ENCODE measurements at places on chromosomes 12 and 14. TPM values are rescaled to one million over a fixed set of nuclear protein-coding genes. Genes with fewer than 3 reads are reported as not detected.

DNA sequence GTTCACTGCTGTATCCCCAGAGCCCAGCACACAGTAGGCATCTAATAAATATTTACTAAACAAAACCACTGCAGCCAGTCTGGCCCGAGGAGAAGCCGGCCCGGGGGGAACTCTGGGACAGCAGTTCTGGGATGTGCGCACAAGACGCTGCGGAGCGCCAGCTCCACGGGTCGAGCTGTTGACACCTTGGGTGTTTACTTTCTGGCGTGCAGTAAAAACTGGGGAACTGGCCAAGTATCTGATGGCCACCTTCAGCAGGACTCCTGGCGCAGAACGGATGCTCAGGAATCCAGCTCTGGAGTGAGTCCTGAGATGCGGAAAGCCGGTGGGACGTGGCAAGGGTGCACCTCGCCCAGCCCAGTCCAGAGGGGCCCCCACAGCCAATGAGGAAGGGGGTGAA lies 65.6 kb downstream of the NCOR2 start:
- no peaks in the 10 kb centered on the region for H3K36me3 ChIP-seq
- peak; percentile 77 for DNase-seq
- peaks cover 59% of the 10 kb centered on the region for H3K4me1 ChIP-seq
- no peak overlapping the region for H3K4me3 ChIP-seq

- H3K27me3 ChIP-seq = no peaks in the 10 kb centered on the region
- DNase-seq = no peak
- H3K4me3 ChIP-seq = no peak overlapping the region
- no peak overlapping the region for H3K27ac ChIP-seq
- no peaks in the 10 kb centered on the region for H3K36me3 ChIP-seq
Measured at GRCh38 chr12:65935906-65936901, 111.9 kb downstream of the HMGA2 start.

Gene PIWIL1
- not detected for total RNA-seq

DNA sequence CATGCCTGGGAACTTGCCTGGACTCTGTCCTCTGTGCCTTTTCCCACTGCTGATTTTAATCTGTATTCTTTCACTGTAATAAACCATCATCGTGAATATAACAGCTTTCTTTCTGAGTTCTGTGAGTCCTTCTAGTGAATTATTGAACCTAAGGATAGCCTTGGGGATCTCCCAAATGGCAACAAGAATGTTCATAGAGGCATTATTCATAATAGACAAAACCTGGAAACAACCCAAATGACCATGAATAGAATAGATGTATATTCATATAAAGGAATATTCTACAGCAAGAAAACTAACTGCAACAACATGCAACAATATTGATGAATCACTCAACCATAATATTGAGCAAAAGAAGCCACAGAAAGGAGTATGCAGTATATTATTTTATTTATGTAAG lies 44.7 kb upstream of the CEP83 start:
- H3K4me3 ChIP-seq = no peak overlapping the region
- DNase-seq = no peak
- no peaks in the 10 kb centered on the region for H3K27me3 ChIP-seq

Gene KRT79
- not detected for total RNA-seq

- no peaks in the 10 kb centered on the region for H3K4me1 ChIP-seq
- no peaks in the 10 kb centered on the region for H3K36me3 ChIP-seq
- H3K27ac ChIP-seq = no peak overlapping the region
Measured at GRCh38 chr12:3683670-3684069, 69.2 kb downstream of the CRACR2A start.

DNA sequence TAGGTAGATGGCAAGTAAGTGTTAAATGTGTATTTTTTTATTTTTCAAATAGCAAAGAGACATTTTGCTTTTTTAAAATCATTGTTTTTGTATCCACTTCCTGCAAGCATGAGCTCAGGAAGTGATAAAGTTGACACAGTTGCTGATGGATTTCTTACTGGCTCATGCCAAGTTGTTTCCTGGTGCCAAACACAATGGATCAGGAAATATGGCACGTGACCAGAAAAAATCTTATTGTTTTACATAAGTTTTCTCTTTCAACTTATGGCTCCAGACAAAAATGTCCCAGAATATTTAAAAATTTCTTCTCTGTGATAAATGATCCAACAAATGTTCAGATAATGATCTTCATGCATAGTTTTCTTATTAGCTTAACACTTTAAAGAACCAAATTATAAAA lies 1279.1 kb upstream of the FLRT2 start:
- no peak for DNase-seq
- H3K27me3 ChIP-seq = no peaks in the 10 kb centered on the region
- no peaks in the 10 kb centered on the region for H3K36me3 ChIP-seq
- H3K4me3 ChIP-seq = no peak overlapping the region
- no peak overlapping the region for H3K27ac ChIP-seq
- peaks cover 11% of the 10 kb centered on the region for H3K4me1 ChIP-seq

- H3K4me3 ChIP-seq = no peak overlapping the region
- no peaks in the 10 kb centered on the region for H3K36me3 ChIP-seq
- H3K27ac ChIP-seq = no peak overlapping the region
- no peaks in the 10 kb centered on the region for H3K27me3 ChIP-seq
- H3K4me1 ChIP-seq = no peaks in the 10 kb centered on the region
- no peak for DNase-seq
Measured at GRCh38 chr14:38547961-38548490, 292.1 kb upstream of the CLEC14A start.

Gene BMP4
- total RNA-seq = 10.4 TPM

DNA sequence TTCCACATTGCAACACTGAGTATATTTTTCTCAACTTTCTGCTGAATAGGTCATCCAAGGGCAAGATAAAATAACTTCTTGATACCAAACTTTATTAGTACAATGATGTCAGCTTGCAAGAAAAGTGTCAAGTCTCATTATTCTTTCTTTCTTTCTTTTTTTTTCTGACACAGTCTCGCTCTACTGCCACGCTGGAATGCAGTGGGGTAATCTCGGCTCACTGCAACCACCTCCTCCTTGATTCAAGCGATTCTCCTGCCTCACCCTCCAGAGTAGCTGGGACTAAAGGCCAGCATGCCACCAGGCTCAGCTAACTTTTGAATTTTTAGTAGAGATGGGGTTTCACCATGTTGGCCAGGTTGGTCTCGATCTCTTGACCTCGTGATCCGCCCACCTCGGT lies 523.4 kb downstream of the FSCB start:
- no peak overlapping the region for H3K4me3 ChIP-seq
- H3K36me3 ChIP-seq = no peaks in the 10 kb centered on the region
- no peaks in the 10 kb centered on the region for H3K27me3 ChIP-seq
- no peak overlapping the region for H3K27ac ChIP-seq

Gene COL2A1
- not detected for total RNA-seq

- no peaks in the 10 kb centered on the region for H3K4me1 ChIP-seq
- DNase-seq = no peak
Measured at GRCh38 chr12:119940897-119941296, 48.1 kb upstream of the BICDL1 start.

Gene RNASE7
- total RNA-seq = not detected

- H3K27ac ChIP-seq = no peak overlapping the region
- no peaks in the 10 kb centered on the region for H3K36me3 ChIP-seq
- H3K27me3 ChIP-seq = no peaks in the 10 kb centered on the region
- DNase-seq = no peak
Measured at GRCh38 chr14:93969082-93969828, 7.1 kb downstream of the ASB2 start.

Gene SYCP3
- not detected for total RNA-seq

DNA sequence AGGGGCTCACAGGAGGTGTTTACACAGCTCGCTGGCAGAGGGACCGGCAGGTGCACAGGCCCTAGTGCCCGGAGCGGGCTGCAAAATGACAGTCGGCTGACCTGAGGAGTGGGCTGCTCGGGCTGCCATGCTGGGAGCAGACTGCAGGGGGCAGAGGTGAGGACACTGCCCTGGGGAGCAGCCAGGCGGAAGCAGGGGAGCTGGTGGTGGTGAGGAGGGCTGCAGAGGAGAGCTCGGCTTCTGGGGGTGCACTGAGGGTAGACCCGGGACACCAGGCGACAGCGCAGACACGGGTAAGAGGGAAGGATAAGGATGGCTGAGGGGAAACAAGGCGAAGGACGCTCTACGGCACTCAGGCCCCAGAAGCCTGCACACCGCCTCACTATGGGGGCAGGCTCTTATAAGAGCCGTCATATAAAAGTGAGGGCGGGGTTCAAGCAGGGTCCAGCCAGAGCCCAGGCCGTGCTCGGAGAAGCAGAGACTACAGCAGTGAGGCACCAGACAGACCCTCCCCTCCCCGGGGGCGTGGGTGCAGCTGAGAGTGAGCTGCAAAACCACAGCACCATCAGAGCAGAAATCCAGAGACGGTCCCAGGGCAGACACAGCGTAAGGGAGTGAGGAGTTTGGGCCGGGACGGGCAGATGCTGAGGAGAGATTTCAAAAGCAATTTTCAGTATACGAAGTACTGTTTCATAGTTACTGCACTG lies 62.5 kb downstream of the CCDC88C start:
- H3K4me3 ChIP-seq = no peak overlapping the region
- H3K27ac ChIP-seq = no peak overlapping the region
- no peak for DNase-seq
- H3K36me3 ChIP-seq = no peaks in the 10 kb centered on the region
- peaks cover 11% of the 10 kb centered on the region for H3K4me1 ChIP-seq

Gene MYO1H
- not detected for total RNA-seq

Measured in thyroid gland (tissue), 4 donors.